Hematopoietic multipotent progenitor cell treated with erythropoietin and hydrocortisone succinate and interleukin-3 and kit ligand, for 17 days (in vitro differentiated cells): ENCODE measurements at places on chromosomes 7 and 10.
A peak's percentile ranks its signal among the peaks of the same experiment; 100 is the strongest.

DNA sequence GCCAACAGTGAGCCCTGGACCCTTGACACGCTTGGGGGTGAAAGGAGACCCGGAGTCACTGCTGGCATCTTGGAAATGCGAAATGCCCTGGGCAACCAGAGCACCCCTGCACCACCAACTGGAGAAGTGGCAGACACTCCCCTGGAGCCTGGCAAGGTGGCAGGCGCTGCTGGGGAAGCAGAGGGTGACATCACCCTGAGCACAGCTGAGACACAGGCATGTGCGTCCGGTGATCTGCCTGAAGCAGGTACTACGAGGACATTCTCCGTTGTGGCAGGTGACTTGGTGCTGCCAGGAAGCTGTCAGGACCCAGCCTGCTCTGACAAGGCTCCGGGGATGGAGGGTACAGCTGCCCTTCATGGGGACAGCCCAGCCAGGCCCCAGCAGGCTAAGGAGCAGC, 98.5 kb downstream of the TACC2 start:
- no peak for DNase-seq

- DNase-seq, result no peak
Measured at GRCh38 chr10:122139627-122140170, 131.4 kb upstream of the BTBD16 start.

- no peak for DNase-seq
Measured at GRCh38 chr7:114152314-114152938, 233.6 kb upstream of the PPP1R3A start.

GRCh38 chr7:39212876-39213275, 235.2 kb downstream of the POU6F2 start:
- DNase-seq, result no peak

DNA sequence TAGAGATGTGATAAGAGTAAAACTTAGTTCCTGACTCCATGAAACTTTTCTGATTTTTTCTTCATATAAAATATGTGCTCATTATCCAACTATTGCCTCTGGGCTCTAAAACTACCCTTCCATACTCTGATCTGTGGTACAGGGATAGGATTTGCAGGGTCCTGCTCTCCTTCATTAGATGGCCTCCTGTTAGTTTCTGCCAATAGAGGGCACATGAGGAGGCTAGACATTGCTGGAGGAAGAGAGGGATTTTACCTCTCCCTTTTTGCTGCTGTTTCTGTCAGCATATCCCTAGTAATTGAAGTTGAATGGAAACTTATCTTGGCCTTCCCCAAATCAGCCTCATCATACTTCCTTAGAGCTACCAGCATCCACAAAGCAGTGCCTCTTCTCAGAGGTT, 269.4 kb downstream of the NXPH1 start:
- no peak for DNase-seq

- no peak for DNase-seq
Measured at GRCh38 chr10:93079663-93080349, 6.1 kb downstream of the CYP26A1 start.

DNA sequence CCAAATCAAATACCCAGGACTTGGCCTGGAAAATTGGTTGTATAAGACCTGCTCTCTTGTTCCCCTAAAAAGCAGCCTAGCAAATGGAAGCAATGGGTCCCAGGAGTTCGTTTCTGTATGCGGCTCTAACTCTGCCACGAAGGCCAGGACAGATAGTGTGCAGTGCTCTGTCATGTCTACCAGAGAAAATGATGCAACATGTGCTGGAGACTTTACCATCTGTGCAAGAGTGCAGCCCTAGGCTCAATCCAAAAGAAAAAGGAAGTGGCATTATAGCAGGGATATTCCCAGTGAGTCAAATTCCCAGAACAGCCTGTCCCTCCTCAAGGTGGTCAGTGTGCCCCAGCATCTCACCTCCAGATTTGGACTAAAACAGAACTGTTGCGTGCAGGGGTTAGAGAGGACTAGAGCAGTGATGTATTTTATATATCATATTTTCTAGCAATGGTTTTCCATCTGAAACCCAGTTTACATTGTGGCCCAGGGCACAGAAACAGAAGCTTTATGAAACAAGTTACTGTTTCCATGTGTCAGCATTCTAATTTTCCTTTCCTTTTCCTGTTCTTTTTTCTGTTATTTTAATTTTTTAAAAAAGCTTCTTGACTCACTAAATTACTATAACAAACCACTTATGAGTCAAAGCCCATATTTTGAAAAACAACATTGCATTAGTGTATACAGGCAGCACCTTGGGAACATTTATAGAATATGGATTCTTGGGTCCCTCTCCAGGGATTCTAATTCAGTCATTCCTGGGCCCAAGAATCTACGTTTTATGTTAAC, 311.2 kb downstream of the RNLS start:
- no peak for DNase-seq

DNA sequence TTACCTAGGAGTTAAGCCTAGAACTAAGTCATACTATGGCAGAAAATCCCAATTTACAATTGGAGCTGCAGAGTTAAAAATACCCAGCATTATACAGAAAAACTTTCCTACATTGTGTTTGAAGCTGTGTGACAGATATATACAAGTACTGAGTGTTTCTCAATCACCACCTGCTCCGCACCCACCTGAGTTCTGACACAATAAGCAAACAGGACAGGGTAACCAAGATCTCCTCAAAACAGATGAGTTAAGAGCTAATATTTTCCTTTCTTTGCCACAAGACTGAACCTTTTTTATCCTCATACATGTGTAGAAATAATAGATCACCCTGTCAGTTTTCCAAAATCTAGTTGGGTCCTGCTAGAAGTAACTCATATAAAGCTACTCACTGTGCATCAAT, 186.3 kb downstream of the DOCK4 start:
- no peak for DNase-seq

GRCh38 chr10:90963331-90963730, 42.4 kb upstream of the ANKRD1 start:
- DNase-seq, result no peak

- DNase-seq, result no peak
Measured at GRCh38 chr10:131859341-131860020, 41.3 kb upstream of the PPP2R2D start.

DNA sequence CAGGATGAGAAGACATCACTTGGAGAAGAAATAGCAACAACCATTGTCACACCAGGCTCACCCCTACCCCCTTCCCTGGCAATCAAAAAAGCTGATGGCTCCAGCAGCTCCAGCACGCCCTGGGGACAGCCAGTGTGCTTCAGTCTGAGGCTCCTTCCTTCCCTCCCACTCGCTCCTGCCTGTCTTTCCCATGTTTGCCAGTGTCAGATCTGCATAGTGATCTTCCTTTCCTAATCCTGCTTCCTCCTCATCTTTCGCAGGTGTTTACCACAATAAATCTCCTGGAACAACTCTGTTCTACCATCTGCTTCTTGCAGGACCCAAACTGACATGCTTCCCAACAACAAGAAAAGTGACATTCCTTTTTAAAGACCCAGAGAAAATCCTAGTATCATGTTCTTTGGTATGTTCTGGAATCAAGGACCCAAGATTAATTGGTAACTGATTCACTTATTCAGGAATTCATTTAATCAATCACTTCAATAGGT, 57.1 kb downstream of the STEAP1B start:
- DNase-seq, result no peak

GRCh38 chr7:45689797-45690761, 115.9 kb downstream of the ADCY1 start:
- DNase-seq, result no peak

- no peak for DNase-seq
Measured at GRCh38 chr10:75495434-75496190, 64.2 kb downstream of the LRMDA start.

- no peak for DNase-seq
Measured at GRCh38 chr7:138658889-138659288, 42.3 kb downstream of the SVOPL start.

DNA sequence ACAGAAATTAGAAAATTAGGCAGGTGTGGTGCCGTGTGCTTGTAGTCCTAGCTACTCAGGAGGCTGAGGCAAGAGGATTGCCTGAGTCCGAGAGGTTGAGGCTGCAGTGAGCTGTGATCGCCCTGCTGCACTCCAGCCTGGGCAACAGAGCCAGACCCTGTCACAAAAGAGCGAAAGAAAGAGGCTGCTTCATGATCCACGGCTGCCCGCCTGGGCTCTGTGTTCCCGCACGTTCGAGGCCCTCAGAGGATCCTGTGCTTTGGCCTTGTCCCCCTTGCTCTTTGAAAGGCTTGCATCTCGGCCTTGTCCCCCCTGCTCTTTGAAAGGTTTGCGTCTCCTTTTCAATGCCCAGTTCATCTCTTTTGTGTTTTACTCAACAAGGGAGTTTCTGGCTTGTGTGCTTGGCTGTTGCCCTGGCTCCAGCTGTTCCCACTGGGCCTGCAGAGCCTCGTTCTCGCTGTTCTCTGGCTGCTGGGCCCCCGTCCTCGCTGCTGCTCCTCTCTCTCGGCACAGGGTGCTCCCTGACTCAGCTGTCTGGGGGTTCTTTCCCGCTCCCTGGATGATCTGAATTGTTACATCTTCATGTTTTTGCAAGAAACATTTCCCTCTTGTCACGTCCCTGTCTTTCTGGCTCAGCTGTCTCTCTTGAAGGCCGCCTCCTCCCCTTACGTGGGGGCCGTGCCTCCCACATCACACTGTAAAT, 45.1 kb upstream of the INPP5A start:
- no peak for DNase-seq

- no peak for DNase-seq
Measured at GRCh38 chr7:4205828-4206227, 476.3 kb upstream of the FOXK1 start.

- no peak for DNase-seq
Measured at GRCh38 chr10:97752956-97753355, 16.0 kb downstream of the ZFYVE27 start.

GRCh38 chr7:2336626-2337299, 17.9 kb upstream of the EIF3B start:
- no peak for DNase-seq

DNA sequence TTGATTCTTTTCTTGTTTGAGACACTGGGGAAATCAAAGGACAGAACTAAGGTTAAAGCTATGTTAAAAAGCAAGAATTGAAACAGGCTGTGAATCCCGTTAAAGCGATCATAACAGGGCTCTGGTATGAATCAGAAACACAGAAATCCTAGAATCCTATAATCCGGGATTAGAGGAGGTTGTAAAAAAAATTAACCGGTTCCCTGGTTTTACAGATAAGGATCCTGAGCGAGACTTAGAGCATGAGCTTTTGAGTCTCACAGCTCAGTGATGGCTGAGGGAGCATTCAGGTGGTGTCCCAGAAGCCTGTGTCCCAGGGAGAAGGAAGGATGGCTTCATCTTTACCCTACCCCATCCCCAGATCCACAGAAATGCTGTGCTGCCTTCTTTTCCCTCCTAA, 461.3 kb downstream of the PAXIP1 start:
- DNase-seq, result no peak

DNA sequence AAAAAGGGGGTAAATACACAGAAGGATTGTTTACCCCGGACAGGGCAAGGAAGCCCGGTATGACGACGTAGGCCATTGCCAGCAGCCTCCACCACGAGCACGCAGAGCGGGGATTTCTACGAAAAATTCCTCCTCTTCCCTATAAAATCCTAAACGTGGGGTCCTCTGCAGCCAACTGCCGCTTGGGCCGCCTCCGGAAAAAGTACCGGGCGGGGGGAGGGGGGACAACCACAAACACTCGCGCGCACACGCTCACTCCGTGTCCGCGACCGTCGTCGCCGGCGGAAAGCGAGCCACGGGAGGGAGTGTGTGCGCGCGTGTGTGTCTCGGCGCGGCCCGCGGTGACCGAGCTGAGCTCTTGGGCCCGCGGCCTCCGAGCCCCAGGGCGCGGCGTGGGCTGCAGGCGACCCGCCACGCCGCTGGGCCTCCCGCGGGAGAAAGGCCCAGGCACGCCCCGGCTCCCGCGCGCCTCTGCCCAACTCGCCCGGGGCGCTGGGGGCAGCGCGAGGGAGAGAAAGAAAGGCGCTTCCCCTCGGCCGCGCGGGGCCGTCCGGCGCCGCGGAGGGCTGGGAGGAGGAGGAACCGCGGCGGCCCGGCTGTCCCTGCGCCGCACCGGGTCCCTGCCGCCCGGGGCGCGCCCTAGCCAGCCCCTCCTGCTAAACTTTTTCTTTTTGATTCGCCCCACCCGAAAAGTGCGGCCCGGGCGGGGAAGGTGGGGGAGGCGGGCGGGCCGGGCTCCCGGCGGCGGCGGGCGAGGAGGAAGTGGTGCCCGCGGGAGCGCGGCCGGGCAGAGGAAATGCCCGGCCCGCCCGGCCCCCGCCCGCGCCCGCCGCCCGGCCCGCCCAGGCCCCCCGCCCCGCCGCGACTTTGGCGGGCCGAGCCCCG, 1.5 kb downstream of the CTBP2 start:
- DNase-seq, result peak; percentile 60

DNA sequence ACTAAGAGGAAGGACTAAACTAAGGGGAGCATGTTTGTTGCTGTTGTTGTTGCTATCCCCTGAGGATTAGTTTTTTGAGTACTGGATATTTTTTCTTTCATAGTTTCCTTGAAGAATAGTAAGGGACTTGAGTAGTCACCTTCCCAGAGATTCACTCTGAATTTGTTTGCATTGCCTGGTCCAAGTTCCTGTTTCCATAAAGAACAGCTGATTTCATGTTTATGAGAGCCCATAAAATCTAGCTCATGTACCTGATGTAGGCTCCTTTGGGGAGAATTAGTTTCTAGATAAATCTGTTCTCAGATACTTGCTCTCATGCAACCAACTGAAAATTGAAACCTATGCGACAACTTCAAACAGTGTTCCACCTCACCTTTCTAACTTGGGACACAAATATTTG, 464.4 kb upstream of the MBL2 start:
- DNase-seq, result no peak

DNA sequence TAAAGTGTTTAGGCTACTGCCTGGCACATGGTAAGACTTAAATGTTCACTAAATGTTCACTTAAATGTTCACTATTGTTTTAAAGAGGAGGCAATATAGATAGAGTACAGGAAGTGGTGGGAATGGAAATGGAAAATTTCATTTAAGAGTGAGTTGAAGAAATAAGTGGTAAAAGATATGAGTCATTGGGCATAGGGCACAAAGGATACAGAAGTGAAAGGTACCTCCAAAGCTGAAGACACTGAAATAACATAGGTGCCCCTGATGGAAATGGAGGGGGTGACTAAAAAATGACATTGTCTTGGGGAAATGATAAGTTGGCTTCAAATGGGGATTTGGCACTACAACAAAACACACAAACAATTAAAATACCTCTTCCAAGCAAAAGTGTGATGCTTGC, 5.2 kb upstream of the FRA10AC1 start:
- no peak for DNase-seq

- no peak for DNase-seq
Measured at GRCh38 chr7:49669285-49669684, 104.2 kb upstream of the VWC2 start.

GRCh38 chr7:9505516-9505915, 1072.1 kb downstream of the NXPH1 start:
- DNase-seq, result no peak

- no peak for DNase-seq
Measured at GRCh38 chr10:81314471-81314870, 560.5 kb upstream of the NRG3 start.

GRCh38 chr7:2074691-2075090, 158.1 kb downstream of the MAD1L1 start:
- no peak for DNase-seq

DNA sequence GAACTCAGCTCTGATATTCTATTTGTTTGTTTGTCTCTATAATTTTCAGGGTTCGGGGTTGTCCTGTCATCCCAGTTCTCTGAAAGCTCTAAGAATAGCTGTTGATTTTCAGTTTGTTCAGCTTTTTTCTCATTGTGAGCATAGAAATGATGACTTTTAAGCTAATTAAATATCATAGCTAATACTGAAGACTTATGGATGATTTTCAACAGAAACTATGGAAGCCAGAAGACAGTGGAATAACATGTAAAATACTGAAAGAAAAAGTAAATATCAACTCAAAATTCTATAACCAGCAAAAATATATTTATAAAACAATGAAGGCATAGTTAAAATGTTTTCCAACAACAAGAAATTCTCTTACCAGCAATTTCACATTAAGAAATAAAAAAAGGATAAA, 96.4 kb upstream of the ETV1 start:
- DNase-seq, result no peak
